ENCODE measurements at places on chromosomes 5 and 9.

GRCh38 chr5:33448118-33448517, 7.4 kb downstream of the TARS1 start:
- DNase-seq: no peak

DNA sequence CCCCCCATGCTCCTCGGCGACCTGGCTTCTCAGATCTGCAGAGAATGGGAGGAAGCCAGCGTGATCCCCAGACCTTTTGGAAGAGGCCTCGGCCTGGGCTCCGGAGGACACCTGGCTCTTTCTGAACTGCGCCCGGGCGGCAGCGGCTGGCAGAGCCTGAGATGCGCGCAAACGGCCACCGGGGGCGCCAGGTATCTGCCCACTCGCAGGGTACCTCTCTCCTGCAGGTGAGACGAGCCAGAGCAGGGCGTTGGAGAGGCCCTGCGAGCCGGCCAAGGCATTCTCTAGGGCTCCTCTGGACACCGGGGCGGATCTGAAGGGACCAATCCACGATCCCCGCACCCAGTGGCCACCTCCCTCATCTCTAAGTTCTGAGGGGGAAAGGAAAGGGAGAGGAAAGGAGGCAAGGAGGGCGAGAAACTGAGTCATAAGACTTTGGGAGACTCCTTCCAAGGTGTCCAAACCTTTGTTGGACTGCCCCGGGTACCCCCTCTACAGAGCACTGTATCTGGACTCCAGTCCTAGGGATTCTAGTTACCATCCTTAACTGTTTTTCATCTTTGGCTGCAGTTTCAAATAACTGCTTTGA, 55.0 kb upstream of the SLC46A2 start:
- DNase-seq: no peak

DNA sequence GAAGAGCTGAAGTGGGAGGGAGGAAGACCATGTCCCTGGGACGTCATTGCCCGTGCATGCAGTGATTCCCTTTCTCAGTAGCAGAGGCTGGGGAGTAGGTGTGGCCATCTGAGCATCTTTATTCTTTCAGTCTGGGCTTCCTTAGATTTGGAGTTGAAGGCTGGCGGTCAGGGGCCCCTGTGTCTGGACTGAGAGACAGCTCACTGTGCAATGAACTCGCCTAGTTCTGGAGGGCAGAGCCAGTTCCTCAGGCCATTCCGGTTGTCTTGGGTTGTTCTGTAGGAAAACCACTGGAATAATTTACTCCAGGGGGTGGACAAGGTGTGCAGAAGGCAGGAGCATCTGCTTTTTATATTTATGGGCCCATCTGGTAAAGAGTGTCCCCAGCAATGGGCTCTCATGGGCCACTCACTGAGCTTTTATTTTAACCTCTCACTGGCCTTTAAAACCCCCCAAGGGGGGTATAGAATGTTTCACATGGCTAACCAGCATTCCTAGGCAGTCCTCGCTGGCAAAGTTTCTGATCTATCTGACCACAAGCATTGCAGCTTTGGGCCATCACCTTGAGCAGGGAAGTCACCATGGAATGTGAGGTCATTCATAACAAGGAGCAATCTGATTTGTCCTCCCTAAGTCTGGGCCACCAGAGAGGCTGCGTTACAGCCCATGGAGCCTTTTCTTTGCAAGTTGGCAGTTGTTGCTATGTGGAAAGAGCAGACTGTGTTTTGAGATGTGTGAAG, 9.2 kb downstream of the STC2 start:
- no peak for DNase-seq

- DNase-seq: no peak
Observed at GRCh38 chr5:175520873-175521272, 42.5 kb downstream of the SFXN1 start.

DNA sequence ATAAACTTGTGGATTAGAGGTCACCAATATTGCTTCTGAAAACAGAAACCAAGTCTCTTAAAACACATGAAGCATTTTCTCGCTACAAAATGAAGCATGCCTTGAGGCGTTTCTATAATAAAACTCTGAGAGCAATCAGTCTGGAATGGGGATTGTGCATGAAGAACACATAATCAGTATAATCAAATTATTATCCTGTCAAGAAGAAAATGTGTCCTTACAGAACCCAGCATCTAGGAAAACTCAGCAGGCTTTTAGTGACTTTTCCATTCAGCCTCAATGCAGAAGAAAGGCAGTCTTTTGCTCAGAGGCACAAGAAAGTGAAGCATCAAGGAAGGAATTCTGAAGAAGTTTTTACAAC, 121.9 kb downstream of the CDH18 start:
- no peak for DNase-seq

DNA sequence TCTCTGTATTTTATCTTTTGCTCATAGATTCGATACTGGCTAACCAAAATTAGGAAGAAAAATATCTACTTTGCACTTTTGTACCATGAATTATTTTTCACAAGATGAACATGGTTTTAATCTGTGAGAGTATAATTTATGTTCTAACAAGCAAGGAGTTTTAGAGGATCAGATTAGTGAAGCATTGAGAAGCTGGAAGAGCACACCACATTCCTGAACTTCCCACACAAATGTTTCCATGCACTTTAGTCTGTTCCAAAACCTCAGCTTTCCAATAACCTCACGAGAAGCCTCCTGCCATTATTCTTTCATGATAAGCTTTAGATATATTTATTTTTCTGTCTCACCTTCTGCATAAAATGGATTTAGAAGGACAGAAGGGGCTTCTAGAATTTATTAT, 98.7 kb upstream of the MPDZ start:
- DNase-seq: no peak

GRCh38 chr9:126781186-126782052, 23.4 kb upstream of the ZBTB43 start:
- DNase-seq: peak; percentile 74

GRCh38 chr5:172109749-172110148, 78.3 kb downstream of the STK10 start:
- no peak for DNase-seq

GRCh38 chr5:55416306-55416705, 108.5 kb downstream of the MTREX start:
- no peak for DNase-seq

- DNase-seq: no peak
Observed at GRCh38 chr5:147673266-147673665, 109.3 kb downstream of the JAKMIP2 start.

- no peak for DNase-seq
Observed at GRCh38 chr9:128385496-128386460, 14.6 kb downstream of the URM1 start.

DNA sequence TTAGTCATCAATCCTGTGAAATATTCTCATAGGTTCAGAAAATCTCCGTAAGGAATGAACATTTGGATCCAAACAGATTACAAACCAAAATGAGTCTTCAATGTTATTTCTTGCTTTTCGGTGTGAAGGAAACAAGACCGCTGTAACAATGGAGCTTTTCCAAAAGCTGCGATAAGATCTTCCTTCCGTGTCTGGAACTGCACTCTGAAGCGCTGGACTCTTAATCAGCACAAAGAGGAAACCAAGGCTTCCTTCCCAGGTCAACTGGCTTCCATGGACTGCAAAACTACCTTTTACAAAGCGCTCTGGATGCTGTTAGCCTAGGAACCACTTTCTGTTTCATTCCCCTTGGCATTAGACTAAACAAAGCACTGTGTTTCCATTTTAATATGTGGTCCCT, 137.9 kb upstream of the BASP1 start:
- no peak for DNase-seq

- DNase-seq: no peak
Observed at GRCh38 chr5:17316970-17317459, 99.6 kb downstream of the BASP1 start.

- no peak for DNase-seq
Observed at GRCh38 chr9:130447193-130447816, 2.5 kb downstream of the ASS1 start.

DNA sequence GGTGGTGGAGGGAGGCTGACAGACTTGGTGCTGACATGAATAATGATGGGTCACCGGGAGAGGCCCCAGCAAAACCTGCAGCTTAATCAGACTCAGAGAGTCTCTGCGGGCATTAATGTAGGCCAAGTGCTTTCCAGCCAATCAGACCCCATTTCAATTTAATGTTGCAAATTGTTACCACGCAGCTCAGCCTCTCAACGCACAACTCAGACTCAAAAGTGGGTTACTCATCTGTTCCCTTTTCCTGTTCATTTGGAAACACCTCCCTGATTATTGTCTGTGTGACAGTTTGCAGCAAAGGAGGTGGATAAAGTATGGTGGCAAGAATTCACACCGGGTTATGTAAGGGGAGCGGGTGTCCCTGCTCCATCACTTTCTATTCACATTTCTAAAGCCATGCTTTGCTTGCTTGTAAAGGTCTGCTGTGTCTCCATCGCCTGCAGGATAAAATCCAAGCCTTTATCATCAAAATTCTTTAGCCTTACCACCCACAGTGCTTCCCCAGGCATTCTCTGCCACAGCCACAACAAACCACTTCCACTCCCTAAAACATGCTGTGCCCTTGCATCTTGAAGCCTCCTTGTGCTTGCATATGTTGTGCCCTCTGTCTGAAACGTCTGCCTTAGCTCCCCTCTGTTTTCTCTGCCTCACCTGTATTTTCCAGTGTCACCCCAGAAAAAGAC, 156.5 kb downstream of the ASTN2 start:
- DNase-seq: no peak

GRCh38 chr9:97593960-97594359, 39.2 kb downstream of the TSTD2 start:
- DNase-seq: no peak

DNA sequence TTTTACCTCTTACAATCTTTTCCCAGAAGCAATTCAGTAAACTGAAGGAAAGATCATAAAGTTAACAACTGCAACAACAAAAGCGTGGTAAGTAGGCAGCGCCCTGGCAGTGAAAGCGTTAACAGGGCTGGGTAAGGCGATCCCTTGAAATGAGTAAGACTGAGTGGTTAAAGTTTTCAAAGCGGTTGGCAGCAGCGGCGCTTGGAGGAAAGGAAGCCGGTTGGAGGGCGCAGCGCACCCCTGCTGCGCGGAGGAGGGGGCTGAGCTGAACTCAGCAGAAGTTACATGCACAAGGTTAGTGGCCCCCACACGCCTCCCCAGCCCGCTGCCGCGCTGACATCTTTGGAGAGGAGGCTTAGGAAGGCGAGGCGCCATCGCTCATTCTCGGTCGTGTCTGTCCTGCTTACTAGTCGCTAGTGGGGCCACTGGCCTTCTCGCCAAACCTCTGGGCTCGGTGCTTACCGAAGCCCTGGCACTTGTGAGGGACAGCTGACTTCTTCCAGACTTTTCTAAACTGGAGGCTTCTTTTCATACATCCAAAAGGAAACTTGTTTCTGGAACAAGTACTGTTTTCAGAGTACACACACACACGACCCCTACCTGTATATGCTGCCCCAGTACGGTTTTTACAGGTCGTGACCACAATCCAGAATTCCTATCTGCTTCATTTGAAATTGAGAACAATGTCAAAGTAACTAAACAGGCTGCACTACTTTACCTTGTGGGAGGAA, at the start of gene SH3RF2:
TSS of gene SH3RF2 (plus strand) at position 178 of the 731 bp plus-strand sequence. CDS start 1,351 bp downstream, outside the sequence.
- peak; percentile 15 for DNase-seq

DNA sequence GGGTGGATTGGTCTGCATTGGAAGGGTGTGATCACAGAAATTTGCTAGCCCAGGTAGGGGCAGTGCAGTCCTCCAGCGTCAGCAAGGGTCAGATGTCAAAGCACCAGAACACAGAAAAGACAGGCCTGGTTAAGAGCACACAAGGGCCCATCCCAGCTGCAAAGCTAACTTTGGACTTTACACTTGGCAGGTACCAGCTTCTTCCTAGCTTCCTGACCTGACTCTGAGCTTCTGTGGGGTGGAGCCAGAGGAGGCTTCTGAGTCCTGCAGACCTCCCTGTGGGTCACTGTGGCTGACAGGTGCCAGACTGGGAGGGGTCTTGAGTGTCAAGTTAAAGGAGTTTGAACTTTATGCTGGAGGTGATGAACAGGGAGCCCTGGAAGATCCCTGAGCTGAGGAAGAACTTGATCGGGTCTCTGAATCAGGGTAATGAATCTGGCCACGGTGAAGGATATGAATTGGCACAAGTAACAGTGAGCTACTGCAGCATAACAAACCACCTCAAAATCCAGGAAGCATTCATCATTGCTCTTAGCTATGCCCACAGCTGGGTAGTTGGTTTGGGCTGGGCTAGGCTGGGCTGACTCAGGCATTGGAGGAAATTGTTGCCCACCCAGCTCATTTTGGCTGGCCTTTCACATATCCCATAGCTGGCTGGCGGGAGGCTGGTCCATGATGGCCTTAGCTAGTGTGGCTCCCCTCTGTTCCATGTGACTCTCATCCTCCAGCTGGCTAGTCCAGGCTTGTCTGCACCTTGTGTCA, 63.4 kb downstream of the BARX1 start:
- no peak for DNase-seq

GRCh38 chr5:14328144-14328543, 185.0 kb downstream of the TRIO start:
- no peak for DNase-seq

DNA sequence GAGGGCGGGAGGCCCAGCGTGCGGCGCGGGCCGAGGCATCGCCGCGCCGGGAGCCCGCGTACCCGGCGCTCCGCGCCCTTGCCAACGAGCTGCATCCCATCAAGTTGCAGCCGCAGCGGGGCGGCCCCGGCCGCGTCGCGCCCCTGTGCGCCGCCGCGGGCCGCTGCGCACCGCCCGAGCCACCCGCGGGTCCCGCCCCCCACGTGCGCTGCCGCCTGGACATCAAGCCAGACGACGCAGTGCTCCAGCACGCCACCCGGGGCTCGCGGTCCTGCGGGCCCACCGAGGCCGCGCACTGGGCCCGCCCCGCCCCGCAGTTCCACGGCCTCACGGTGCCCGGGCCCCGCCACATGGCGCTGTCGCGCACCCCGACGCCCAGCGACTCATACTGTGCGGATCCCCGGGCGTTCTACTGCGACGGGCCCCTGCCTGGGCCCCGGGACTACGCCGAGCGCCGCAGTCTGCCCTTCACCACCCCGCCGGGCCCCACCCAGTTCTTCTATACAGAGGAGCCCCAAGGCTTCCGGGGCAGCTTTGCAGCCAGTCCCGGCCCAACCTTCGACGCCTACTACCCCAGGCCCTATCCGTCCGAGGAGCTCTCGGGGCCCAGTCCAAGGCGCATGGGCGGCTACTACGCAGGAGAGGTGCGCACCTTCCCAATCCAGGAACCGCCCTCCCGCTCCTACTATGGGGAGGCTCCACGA, 2.6 kb downstream of the AJM1 start:
- no peak for DNase-seq

- no peak for DNase-seq
Observed at GRCh38 chr5:31492869-31493268, 39.0 kb downstream of the DROSHA start.

- no peak for DNase-seq
Observed at GRCh38 chr5:138721979-138722378, 31.2 kb upstream of the CTNNA1 start.

- no peak for DNase-seq
Observed at GRCh38 chr9:98477884-98478283, 222.4 kb upstream of the TBC1D2 start.

DNA sequence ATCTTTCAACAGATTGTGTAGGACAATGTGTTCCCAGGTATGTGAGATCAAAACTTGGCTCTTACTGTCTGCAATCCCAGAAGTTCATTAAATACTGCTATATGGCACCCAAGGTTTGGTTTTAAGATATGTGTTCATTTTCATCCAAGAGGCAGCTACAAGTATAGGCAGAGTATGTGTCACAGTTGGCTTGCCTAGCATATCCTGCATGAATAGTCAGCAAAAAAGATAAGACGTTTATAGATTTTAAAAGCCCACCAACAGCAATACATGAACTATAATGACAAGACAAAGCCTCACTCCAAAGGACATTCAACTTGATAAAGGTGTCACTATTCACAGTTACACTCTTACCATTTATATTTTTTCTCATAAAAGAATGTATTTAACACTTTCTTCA, 99.1 kb downstream of the BNC2 start:
- no peak for DNase-seq

All from CD4-positive, alpha-beta T cell treated with Interleukin-4 for 4 hours (primary cell).